ENCODE measurements at places on chromosomes 6 and 20.

DNA sequence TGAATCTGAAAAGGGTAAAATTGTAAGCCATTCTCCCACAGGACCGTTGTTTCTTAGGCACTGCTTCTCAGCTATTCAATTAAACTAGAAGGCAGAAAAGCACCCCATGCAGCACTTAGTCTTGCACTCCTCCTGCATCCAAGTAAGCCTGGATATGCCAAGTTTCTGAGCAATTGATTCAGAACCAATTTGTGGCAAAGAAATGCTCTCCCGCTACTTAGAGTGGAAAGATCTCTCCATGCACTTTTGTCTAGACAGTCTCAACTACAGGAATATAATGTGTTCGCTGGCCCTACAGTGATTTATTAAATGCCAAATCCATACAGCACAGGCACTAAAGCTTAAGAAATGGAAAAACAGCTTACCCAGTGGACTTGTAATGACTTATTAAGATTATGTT lies 338.5 kb downstream of the HACE1 start:
- DNase-seq: no peak

- no peak for DNase-seq
These were observed 262.4 kb downstream of the SOX4 start for GRCh38 chr6:21855811-21856455.

DNA sequence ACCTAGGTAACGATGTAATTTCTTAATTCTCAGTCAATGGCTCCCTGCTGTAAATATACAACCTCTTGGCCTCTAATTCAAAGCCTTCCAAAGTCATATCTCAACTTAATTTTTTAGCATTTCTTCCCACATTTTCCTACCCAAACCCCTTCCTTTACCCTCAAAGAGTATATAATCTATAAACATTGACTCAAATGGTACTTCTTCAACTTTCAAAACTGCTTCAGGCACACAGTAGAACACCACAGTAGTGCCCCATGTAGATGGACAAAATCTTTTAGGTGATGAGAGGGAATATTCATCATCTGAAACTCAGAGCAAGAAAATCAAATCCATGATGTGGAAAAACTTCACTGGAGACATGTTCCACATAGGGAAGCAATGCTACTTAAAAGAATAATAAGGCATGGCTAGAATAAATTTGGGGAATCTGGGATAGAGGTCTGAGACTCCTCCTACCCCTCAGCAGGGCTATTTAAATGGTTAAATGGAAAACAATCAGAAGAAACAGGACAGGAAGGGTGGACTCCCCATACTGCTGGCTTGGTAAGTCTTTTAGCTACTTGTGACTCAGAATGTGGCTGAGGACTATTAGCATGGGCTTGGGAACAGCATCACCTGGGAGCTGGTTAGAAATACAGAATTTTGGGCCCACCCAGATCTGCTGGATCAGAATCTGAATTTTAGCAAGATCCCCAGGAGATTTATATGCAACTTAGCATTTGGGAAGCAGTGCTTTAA lies 6.4 kb downstream of the SLC22A2 start:
- DNase-seq: peak; percentile 25

DNA sequence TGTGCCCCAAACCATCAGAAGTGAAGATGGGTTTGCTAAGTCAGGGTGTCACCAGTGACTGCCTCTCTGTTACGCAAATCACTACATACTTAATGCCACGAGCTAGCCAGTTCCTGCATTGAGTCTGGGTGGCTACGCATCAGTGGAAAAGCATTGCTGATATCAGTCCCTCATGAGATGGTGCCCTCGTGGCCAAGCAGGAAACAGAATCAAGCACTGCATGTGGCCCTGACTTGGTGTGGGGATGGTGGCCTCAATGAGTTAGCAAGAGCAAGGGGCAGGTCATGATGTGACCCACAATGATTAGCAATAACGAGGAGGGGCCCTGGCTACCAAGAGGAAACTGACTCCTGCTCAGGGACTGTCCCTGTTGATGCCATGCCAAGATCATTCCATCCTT lies 51.6 kb upstream of the FNDC1 start:
- no peak for DNase-seq

- no peak for DNase-seq
These were observed 639 bp upstream of the LBP start for GRCh38 chr20:38345643-38346042.

Data from RCC 7860 (cell line).